IPS-NIHi11 (cell line): ENCODE measurements at places on chromosomes 4 and X.

DNA sequence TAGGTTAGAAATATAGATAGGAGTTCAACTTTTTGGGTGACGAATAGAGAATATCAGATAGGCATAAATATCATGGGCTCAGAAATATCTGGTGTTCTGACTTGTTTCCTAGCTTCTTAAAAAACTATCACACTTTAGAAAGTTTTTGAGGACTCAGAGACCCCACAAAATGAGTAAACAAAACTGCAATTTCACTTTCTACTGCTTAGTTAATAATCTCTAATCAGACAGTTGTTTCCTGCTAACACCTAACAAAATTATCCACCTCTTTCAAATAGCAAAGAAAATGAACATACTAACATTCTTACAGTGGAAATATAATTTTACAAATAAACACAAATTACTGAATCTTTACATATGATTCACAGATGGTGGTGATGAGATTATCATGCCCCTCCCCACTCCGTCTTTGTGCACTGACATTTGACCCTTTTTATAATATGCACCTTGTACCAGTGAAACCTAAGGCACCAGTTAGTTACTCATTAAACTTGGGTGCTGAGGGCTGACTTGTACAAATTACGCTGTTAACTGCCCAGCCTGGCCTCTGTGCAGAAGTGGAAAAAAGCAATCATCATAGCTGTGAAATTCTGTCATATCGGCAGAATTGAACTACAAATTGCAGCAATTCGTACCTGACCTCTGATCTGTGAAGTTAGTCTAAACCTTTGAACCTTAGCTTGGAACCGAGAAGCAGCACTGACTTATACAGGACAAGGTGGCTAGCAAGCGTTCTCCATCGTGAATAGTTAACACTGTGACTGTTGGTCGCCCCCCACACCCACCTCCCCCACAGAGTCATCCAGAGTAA, 138.7 kb downstream of the CHRNA9 start:
- no peak for DNase-seq

DNA sequence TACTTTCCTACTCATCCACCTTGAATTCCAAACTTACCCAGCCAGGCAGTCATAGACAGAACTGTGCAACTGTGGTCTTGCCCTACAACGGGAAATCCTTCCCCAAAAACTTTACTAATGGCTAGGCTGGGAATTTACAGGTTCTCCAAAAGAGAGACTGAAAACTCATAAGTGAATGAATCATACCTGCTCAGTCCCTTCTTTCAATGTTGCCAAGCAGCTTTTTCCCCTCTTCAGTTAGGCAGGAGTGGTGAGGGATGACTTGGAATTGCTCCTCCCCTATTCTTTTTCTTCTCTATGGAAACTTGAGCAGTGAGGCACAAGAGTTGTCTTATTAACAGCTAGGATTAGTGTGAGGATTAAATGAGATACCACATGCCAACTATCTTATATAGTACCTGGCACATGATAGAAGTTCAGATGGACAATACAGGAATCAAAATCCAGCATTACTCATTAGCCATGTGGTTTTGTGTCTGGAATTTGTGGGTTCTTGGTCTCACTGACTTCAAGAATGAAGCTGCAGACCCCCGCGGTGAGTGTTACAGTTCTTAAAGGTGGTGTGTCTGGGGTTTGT, 105.9 kb downstream of the TEX13A start:
- no peak for DNase-seq

DNA sequence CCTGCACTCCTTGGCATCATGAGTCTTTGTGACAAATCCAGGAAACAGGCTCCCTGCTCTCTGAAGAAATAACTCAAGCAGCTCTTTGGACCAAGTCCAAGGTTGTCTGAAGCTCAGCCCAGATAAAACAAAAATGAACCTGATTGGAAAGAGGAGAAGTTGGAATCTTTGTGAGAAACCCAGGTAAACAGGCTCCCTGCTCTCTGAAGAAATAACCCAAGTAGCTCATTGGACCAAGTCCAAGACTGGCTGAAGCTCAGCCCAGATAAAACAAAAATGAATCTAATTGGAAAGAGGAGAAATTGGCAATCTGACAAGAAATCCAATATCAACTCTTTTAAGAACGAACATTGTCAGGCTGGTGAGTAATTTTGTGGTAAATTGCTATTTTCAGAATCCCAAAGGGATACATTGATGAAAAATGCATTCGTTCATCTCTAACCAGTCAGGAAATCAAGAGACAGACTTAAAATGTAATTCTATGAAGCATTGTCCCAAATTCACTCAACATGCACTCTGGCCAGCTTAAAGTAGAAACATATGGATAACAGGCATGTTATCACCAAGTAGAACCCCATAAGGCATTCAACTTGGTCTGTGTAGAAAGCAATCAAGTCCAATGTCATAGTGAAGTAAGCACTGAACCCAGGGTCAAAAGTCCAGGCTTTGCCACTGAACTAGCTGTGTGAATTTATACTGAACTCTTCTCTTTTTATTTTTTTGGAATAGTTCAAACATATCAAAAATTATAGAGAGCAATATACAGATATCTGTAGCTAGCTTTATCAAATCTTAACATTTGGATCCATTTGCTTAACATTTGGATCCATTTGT, 16.8 kb upstream of the NFXL1 start:
- no peak for DNase-seq

- DNase-seq: no peak
Measured at GRCh38 chr4:169254546-169254983, 16.2 kb downstream of the SH3RF1 start.

DNA sequence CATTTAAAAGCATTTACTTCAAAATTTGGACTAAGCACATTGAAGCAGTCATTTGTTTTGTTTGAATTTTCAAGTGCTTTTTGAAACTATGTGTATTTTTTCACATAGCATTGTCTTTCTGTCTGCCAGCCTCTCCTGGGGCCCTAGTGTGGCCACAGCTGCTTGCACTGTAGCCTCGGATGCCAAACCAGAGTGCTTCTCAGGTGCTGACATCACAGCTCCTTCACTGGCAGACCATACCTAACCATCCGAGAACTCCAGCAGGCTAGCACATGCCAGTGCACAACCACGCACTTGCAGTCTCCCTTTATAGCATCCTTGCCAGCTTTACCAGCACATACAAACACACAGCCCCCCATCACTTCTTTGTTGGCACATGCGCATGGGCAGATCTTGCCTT, 1019.7 kb downstream of the STPG2 start:
- no peak for DNase-seq

DNA sequence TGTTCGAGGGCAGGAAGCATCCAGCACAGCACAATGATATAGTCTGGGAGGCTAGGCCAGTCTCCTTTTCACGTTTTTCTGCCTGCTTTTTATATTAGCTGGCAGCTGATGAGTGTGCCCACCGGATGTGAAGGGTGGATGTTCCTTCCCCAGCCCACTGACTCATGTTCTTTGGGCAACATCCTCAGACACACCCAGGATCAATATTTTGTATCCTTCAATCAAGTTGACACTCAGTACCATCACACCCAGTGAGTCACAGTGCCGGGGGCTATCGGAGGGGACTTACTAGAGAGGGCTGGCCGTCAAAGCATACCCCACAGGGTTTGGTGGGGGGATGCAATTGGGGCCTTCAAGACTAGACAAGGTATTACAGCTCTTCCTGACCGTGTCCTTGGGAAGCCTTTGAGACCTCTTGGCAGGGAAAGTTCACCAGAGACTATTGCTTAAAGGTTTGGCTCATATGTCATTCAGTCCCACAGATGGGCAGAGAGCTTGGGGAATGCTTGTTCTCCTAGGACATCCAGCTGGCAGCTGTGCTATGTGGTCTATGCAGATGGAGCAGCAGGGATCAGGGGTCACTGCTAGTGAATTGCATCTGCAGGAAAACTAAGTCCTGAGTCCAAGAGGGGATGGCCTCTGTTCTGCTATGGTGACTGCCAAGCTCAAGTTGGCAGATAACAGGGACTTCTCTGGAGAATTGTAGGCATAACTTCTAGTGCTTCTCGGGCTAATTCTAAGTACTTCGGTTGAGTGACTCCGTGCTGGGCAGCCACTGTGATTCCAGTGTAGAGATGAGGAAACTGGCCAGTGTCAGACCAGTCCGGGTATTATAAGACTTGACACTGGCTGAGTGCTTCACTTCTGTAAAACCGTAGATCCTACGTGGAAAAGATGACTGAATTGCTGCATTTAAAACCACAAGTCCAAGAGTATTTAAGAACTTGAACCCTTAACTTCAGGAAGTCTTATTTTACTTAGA, 12.9 kb upstream of the WDR1 start:
- DNase-seq: no peak

DNA sequence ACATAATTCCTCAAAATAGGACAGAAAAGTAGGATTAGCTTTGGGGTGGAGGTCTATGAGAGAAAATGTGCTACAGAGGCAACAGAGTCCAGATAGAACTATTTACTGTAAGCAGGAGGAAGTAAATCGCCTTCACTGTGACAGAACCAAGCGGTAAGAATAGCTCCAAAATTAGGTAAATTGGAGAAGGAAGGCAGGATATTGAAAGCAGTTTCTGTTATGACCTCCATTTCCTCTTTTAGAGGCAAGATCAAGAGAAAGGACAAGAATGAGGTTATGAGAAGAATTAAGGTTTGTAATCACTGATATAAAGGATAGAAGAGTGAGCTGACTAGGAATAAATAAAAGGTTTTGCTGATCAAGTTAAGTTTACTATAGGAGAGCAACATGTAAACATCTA, 44.1 kb upstream of the NEUROG2 start:
- no peak for DNase-seq

DNA sequence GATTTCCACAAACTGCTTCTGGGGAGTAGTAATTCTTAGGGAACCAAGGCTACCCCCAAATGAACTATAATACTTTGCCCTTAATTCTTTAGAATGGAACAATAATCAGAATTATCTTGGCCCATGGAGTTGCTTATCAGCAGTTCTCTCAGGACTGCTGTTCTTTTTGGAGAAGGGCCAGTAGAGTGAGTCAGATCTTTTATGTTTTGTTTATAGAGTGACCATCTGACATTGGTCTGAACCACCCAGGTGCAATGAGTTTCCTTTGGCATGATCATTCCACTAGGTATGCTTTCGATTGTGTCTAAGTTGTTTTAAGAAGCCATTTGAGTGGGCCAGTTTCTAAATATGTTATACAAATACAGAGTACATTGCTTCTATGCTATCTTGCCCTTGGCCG, 31.8 kb downstream of the PRRG1 start:
- DNase-seq: no peak

GRCh38 chrX:74890676-74891430, 34.4 kb downstream of the NEXMIF start:
- DNase-seq: no peak

GRCh38 chrX:134718105-134718965, 60.1 kb upstream of the PLAC1 start:
- DNase-seq: peak; percentile 16

DNA sequence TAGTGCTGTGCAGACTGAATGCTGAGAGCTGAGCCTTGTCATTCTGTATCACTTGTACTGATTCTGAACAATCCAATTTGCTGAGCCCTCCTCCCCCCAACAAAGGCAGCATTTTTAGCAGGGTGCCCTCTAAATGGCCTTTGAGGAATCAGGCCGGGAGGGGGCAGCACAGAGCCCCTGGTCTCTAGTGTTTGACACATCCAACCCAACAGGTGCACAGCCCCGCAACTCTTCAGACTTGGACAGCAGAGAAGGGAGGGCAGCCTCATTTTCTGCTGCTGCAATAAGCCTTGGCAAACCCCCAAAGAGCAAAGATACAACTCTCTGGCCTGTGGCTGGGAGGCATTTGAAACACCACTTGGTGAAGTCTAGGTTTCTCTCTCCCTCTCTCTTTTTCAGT, 3.4 kb downstream of the ATP1B4 start:
- peak; percentile 44 for DNase-seq

DNA sequence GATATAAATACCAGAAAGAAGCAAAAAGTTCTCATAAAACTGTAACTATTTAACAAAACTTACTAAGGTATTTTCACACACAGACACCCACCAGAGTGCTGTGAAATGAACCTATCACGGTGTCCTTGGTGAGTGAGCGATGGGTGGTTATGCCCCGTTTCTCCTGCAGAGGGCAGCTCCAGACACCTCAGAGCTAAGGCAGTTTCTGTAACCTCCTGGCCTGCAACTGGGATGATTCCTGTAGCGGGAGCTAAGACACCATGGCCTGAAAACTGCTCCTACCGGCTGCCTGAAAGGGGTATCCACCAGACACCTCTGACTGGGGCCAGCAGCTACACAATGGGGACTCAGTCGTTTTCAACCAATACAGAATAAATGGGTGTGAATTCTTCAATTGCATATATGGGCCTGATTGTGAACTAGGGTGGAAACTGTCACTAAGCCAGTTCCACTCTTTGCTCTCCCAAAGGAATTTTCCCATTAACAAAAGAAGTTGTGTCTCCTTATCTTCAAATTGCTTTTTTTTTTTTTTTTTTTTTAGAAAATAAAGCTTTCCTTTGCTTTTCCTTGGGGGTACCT, 2375.8 kb upstream of the TENM3 start:
- peak; percentile 75 for DNase-seq

GRCh38 chrX:67543818-67544217, at the start of gene AR:
AR (plus strand) TSS chrX:67544021; CDS start chrX:67545147, 1,126 bp downstream.
- peak; percentile 51 for DNase-seq

- DNase-seq: no peak
Measured at GRCh38 chr4:67030636-67031035, 514.7 kb downstream of the CENPC start.

DNA sequence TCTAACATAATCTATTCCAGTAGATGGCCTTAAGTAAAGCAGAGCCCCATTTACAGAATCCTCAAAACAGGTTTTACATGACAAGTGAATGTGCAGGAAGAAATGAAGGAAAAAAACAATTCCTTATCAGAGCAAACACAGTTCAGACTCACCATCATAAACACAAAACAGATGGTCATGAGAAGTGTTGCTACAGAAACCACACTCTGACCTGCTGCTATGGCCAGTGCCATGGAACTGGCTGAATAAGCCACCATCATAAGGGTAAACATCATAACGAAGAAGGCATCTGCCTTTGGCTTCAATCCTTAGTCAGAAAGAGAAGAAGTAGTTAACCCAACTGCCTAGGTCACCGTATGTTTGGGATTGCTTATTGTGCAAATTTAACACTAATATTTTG, 61.1 kb downstream of the ABCG2 start:
- DNase-seq: no peak

DNA sequence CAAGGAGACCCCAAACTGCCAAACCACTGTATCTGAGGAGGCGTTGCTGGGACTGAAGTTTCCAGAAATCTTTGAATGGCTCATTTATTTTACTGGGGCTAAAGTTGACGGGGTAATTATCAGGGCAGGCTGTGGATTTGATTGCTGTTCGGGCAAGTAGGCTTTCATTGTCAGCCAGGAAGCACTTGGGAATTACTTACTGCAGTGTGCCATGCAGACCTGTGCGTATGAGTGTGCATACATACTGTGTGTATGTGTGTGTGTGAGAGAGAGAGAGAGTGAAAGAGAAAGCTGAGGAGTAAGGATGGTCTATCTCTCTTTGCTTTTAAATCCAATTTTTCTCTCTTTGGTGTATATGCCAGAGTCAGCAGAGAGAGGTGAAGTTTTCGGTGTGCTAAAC, 122.7 kb downstream of the NPNT start:
- no peak for DNase-seq
